Stomach (tissue), 19 donors: ENCODE measurements at places on chromosomes 1 and 21.

DNA sequence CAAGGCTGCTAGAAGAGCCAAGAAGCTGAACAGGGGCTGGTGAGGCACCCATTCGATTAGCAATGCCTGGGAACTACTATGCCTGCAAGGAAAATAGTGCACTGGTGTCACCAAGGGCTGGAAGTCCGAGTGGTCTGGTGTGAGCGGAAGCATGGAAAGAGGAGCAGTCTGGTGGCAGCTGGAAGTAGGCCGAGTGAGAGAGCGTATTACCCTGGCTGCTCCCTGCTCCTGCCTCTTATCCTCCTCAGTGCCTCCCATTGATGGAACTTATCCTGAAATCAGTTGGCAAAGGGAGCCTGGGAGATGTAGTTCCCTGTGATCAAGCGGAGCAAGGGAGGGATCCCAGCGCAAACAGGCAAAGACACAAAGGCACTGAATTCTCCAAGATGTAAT, 9.6 kb downstream of the SMAP2 start:
- H3K4me1 ChIP-seq: peaks cover 97% of the 10 kb centered on the region
- no peak overlapping the region for H3K4me3 ChIP-seq
- H3K27ac ChIP-seq: peak overlapping the region; percentile 99
- no peaks in the 10 kb centered on the region for H3K27me3 ChIP-seq

- H3K27me3 ChIP-seq: peaks cover 43% of the 10 kb centered on the region
- no peak overlapping the region for H3K27ac ChIP-seq
- DNase-seq: no peak
- peaks cover 29% of the 10 kb centered on the region for H3K4me1 ChIP-seq
These were observed 3.1 kb downstream of the ASCL5 start for GRCh38 chr1:201123866-201124265.

GRCh38 chr1:35714921-35715567, 3.6 kb downstream of the C1orf216 start:
- DNase-seq: no peak
- no peak overlapping the region for H3K27ac ChIP-seq
- H3K4me1 ChIP-seq: peaks cover 42% of the 10 kb centered on the region
- H3K36me3 ChIP-seq: peaks cover 25% of the 10 kb centered on the region

GRCh38 chr1:182761396-182762395, 27.9 kb upstream of the NPL start:
- H3K36me3 ChIP-seq: no peaks in the 10 kb centered on the region
- H3K27ac ChIP-seq: no peak overlapping the region
- no peak for DNase-seq
- H3K4me3 ChIP-seq: no peak overlapping the region
- H3K4me1 ChIP-seq: no peaks in the 10 kb centered on the region

GRCh38 chr1:204566583-204566955, 50.4 kb downstream of the MDM4 start:
- no peak for DNase-seq
- no peaks in the 10 kb centered on the region for H3K27me3 ChIP-seq
- H3K27ac ChIP-seq: no peak overlapping the region
- H3K36me3 ChIP-seq: peaks cover 45% of the 10 kb centered on the region

- H3K27me3 ChIP-seq: no peaks in the 10 kb centered on the region
- no peak overlapping the region for H3K27ac ChIP-seq
- H3K36me3 ChIP-seq: no peaks in the 10 kb centered on the region
- H3K4me1 ChIP-seq: peaks cover 11% of the 10 kb centered on the region
These were observed 57.3 kb downstream of the SYF2 start for GRCh38 chr1:25174730-25175612.

DNA sequence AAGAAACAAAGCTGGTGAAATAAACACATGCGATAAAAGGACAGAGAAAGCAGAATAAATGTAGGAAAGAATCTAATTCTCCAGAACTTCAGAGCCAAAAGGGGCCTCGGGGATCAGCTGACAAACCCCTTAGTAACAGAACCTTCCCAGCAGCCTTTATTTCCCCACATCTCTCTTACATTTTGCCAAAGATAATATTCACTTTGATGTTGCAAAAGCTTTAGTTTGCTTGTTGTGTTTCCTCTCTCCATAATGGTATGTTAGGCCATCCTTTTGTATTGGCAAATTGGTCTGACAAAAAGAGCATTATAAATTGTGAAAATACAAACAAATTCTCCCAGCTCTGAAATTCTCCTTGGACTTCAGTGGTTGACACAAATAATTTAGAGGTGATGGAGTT, 54.9 kb downstream of the OPTC start:
- H3K4me3 ChIP-seq: no peak overlapping the region
- no peak overlapping the region for H3K27ac ChIP-seq

DNA sequence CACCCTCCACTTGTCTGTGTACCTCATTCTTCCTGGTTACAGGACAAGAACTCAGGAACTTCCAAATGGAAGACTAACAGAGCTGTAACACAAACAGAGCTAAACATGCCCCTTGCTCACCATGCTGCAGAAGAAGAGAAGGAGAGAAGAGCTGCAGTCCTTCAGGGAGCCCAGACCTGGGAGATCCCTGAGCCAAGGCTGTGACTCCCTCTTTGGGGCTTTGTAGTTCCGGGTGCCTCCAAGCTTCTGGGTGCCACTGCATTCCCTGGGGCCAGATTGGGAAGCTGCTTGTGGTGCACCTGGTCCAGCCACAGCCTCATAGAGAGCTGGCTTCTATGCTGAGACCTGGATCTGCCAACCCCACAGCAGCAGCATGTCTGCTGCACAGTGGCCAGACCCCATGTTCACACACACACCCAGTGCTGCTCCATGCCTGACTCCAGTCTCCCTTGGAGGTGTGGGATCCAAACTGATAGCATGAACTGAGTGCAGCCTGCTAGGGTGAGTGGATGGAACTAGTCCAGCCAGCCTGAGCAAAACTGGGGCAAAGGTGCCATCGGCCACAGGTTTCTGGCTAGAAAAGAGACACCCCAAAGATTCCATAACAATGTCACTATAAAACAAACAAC, 263.0 kb upstream of the NRIP1 start:
- no peak for DNase-seq
- no peaks in the 10 kb centered on the region for H3K4me1 ChIP-seq
- H3K27me3 ChIP-seq: no peaks in the 10 kb centered on the region
- H3K4me3 ChIP-seq: no peak overlapping the region

DNA sequence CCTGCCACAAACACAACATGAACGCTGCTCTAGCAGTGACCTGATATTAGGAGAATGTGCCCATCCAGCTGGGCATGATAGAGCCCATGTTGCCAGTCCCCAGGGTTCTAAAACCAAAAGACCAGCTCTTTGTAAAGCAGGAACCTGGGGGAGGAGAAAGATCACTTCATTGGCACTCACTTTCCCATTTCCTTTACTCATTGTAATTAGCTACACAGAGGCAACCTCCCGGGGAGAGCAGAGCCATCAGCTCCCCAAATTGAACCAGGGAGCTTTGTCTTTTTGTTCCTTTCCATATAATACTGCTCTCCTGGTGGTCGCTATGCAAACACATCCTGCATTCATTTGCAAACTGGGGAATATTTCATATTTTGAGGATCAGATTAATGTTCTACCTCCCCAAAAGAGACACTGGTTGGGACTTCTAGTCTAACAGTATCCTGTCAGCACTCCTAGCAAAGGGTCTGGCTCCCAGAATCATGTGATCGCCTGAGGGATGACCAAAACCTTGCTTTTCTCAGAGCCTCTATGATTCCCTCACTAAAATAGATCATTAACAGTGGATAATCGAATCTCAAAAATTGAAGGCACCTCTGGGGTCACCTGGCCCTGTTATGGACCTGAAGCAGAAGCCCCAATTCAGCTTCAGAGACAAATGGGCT, 76.7 kb upstream of the CD1D start:
- DNase-seq: no peak
- H3K4me3 ChIP-seq: no peak overlapping the region
- H3K27ac ChIP-seq: no peak overlapping the region
- no peaks in the 10 kb centered on the region for H3K36me3 ChIP-seq

GRCh38 chr1:108841703-108842102, 15.2 kb downstream of the AKNAD1 start:
- DNase-seq: no peak
- no peak overlapping the region for H3K4me3 ChIP-seq
- peaks cover 15% of the 10 kb centered on the region for H3K4me1 ChIP-seq
- peak overlapping the region; percentile 57 for H3K27ac ChIP-seq

- H3K4me3 ChIP-seq: no peak overlapping the region
- no peaks in the 10 kb centered on the region for H3K4me1 ChIP-seq
- no peaks in the 10 kb centered on the region for H3K27me3 ChIP-seq
- H3K27ac ChIP-seq: no peak overlapping the region
- DNase-seq: no peak
These were observed 356.9 kb upstream of the ADGRL4 start for GRCh38 chr1:79363430-79363829.

DNA sequence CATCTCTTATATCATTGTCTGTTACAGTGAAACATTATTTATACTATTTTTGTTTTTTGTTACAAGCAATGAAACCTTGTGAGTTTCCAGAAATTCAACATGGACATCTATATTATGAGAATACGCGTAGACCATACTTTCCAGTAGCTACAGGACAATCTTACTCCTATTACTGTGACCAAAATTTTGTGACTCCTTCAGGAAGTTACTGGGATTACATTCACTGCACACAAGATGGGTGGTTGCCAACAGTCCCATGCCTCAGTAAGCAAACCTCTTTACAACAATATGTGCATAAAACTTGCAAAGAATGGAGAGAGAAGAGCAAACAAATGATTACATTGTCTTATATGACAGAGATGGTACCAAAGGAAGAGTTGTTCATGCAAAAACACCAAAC, 22.4 kb downstream of the CFHR4 start:
- H3K4me3 ChIP-seq: no peak overlapping the region
- H3K36me3 ChIP-seq: no peaks in the 10 kb centered on the region
- H3K27ac ChIP-seq: no peak overlapping the region
- no peaks in the 10 kb centered on the region for H3K4me1 ChIP-seq

DNA sequence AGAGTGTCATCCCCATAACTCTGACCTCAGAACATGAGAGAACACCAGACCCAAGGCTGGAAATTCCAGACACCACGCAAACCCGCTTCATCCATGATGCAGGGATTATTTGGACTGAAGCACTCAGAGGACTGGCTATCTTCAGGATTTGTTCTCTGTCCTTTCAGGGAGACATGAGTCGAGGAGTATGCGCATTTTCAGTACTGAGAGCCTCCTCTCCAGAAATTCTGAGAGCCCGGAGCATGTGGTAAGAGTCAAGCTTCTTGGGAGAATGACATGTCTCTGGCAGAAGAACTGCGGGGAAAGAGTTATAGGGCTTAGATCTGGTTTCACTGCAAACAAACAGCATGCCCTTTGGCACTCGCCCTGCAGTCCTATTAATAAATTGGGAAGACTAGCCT, 6.9 kb downstream of the LAX1 start:
- no peaks in the 10 kb centered on the region for H3K36me3 ChIP-seq
- peak; percentile 70 for DNase-seq
- H3K4me3 ChIP-seq: no peak overlapping the region
- H3K27ac ChIP-seq: peak overlapping the region; percentile 39
- H3K4me1 ChIP-seq: peaks cover 12% of the 10 kb centered on the region
- no peaks in the 10 kb centered on the region for H3K27me3 ChIP-seq

DNA sequence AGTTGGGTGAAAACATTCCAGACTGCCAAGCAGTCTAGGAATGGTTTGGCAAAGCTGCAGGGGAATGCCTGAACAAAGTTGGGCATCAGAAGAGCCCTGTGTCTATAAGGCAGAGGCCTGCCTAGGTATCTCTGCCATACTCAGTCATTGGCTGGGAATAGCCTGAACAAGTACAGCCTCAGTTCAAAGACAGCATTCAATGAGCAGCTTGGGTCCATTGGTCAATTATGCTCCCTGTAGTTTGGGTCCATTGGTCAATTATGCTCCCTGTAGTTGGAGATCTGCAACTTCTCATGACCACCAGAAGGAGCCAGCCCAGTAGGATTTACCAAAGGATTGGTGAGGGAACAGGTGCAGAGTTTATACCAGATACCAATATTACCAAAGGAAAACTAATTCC, 31.6 kb downstream of the FMO3 start:
- DNase-seq: no peak
- H3K27ac ChIP-seq: peak overlapping the region; percentile 55
- no peaks in the 10 kb centered on the region for H3K36me3 ChIP-seq
- H3K4me3 ChIP-seq: no peak overlapping the region
- H3K27me3 ChIP-seq: no peaks in the 10 kb centered on the region
- H3K4me1 ChIP-seq: peaks cover 6% of the 10 kb centered on the region

- no peak overlapping the region for H3K27ac ChIP-seq
- no peaks in the 10 kb centered on the region for H3K36me3 ChIP-seq
- no peak for DNase-seq
- peaks cover 3% of the 10 kb centered on the region for H3K4me1 ChIP-seq
These were observed 99.8 kb upstream of the HOOK1 start for GRCh38 chr1:59714966-59715365.

GRCh38 chr1:167669209-167670124, 39.4 kb downstream of the RCSD1 start:
- H3K27me3 ChIP-seq: no peaks in the 10 kb centered on the region
- no peak for DNase-seq
- peaks cover 9% of the 10 kb centered on the region for H3K36me3 ChIP-seq
- H3K4me3 ChIP-seq: no peak overlapping the region

DNA sequence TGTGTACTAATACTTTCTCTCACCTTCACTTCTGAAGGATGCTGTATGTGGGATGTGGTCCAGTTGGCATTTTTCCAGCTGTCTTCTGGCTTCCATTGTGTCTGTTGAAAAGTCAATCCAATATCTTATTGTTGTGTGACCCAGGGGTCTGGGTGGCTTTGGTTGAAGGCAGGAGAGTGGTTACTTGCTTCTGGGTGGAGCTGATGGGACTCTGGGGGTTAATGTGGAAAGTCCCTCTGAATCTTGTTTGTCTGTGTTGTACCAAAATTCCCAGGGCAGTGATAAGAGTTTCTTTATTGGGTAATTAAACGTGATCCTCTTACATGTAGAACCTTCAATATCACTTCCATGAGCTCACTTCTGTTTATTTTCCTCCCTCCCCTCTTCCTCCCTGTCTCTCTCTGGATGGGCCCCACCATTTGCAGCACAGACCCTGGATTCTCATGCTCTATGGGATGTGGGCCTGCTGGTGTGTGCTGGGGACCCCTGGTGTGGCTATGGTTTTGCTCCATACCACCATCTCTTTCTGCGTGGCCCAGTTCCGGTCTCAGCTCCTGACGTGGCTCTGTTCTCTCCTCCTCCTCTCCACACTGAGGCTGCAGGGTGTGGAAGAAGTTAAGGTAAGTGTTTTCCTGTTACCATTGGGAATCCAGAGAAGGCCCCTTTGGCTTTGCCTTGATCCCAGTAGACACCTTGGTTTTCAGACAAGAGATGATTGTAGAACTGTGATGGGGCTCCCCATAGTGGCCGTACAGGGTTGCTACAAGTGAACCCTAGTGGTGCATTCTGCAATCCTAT, 71.5 kb downstream of the HHAT start:
- no peaks in the 10 kb centered on the region for H3K27me3 ChIP-seq
- no peak overlapping the region for H3K27ac ChIP-seq
- DNase-seq: peak; percentile 58
- no peaks in the 10 kb centered on the region for H3K4me1 ChIP-seq
- no peak overlapping the region for H3K4me3 ChIP-seq

GRCh38 chr1:9294405-9294773, 1.7 kb downstream of the SPSB1 start:
- H3K27me3 ChIP-seq: no peaks in the 10 kb centered on the region
- DNase-seq: peak; percentile 60
